Mucosa of gallbladder (tissue), 1 donor: ENCODE measurements at places on chromosomes 7 and 10. TPM values are rescaled to one million over a fixed set of nuclear protein-coding genes. Genes with fewer than 3 reads are reported as not detected.
A peak's percentile ranks its signal among the peaks of the same experiment; 100 is the strongest.

DNA sequence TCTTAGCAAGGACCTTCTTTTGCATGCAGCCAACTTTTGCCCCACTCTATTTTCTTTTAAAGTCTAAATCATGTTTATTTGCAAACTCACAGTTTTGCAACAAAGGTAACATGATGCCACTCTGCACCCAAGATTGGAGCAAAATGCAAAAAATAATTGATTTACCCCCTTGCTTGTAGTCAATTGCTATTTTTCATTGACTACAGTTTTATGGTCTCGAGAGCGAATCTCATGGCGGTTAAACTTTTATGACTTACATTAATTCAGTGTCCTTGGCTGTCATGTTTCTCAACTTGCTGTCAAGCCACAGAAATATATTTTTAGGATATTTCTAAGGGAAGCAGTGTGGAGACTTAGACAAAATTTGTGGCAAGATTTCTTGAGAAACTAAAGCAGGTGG is 110.0 kb upstream of the JCAD start:
- DNase-seq = no peak

DNA sequence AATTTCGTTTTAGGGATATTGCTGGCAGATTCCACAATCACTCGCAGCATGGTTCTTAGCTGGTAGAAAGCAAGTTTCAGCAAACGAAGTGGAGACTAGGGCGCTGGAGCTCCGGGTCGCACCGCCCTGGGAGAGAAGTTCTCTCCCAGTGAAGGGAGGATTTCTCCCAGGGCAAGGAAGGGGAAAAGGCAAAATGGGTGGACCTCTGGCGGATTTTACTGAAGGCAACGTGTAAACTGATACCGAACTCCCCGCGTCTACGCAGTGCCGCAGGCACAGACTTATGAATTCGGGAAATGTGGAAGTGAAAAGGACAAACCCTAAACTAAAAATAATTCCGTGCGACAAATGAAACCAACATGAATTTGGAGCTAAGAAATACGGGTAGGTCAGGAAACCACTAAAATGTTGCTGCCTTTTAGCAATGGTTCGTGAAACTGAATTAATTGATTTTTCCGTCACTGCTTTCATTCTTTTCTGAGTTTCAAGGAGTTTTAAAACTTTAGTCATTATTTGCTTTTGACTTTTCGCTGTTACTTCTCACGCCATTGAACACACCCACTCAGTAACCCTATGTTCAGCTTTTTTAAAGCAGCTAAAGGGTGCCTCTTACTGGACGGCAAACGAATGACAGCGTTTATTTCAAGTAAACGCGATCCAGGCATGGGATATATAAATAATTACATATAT is at the start of gene MYOF:
Gene MYOF (minus strand): TSS at position 190 of the 690 bp plus-strand sequence. CDS start 140 bp downstream, at position 50.
- DNase-seq = peak; percentile 76

DNA sequence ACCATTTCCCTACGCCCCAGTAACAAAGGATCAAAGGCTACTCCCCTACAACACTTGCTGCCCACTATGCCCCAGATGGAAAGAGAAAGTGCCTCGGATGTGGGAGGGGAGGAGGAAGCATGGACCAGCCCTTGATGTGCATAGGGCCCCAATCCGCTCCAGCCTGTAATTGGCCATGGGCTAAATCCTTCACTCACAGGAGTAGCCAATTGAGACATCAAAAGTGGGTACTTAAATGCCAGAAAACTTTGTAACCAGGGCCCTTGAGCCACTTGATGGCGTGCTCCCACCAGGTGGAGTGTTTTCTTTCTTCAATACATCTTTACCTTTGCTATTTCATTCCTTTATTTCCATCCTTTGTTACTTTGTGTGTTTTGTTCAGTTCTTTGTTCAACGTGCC is 500.5 kb upstream of the LRRN3 start:
- DNase-seq = no peak

- DNase-seq = no peak
Observed at GRCh38 chr10:86969421-86970041, 1.2 kb downstream of the ADIRF start.

GRCh38 chr10:43960981-43961380 is 312.3 kb upstream of the ZNF32 start:
- no peak for DNase-seq

RRP12 gene
- total RNA-seq = 20.9 TPM

NUTM2E gene
- total RNA-seq = 0.06 TPM

PALD1 gene
- total RNA-seq = 15.5 TPM

EPO gene
- not detected for total RNA-seq
